Epithelial cell of proximal tubule (primary cell): ENCODE measurements at places on chromosomes 7 and 10.

DNA sequence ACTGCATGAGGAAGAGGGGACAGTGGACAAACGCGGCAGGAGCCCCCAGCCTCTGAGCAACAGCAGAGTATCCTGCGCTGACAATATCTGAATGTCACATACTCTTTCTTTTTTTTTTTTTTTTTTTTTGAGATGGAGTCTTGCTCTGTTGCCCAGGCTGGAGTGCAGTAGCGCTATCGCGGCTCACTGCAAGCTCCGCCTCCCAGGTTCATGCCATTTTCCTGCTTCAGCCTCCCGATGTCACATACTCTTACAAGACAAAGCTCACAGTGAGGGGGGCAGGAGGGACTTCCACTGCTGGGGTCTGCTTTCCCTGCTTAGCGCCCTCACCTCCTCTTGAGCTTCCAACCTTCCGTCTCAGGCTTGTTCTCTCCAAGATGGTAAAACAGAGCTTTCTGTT lies 51.2 kb upstream of the TNS3 start:
- no peak for DNase-seq

DNA sequence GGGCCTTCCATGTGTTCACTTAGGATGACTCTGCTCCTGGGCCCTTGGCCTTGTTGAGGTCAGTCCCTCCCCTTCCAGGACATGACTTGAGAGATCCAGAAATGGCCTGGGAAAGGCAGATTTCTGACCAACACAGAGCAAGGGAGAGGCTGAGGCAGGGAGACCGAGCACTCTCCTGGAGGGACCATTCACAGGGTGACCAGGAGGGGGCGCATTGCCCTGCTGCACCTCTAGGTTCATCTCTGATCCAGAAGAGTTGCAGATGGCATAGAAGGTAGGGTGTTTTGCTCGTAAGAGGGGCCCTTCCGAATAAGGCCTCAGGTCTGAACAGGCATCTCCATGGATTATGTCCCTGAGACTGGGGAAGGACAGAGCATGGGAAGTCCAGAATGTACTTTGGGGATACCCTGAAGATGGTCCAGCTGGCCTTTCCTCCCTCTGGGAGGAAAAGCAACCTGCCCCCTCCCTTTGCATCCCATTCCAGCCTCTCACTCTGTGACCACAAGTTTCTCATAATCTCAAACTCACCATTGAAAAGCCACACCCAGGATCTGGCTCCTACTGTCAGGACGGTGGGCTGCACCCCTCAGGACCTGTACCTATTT lies 6.6 kb downstream of the DMBT1 start:
- DNase-seq: no peak

DNA sequence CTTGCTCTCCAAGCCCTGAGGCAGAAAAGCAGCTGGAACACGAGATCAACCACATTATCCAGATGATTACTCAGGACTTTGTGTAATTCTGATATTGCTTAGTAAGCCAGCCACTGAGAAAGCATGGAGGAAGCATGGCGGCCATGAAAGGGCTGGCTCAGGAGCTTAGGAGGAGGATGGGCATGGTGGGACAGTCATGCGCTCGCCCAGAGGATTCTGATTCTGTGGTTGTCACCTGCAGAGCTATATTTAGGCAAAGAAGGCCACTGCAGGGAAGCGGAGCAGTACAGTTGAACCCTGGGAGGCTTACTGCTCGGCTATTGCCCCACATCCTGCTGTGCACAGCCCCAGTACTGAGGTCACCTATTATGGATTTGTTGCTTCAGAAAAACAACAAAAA lies 128.8 kb upstream of the DNAJB12 start:
- no peak for DNase-seq

DNA sequence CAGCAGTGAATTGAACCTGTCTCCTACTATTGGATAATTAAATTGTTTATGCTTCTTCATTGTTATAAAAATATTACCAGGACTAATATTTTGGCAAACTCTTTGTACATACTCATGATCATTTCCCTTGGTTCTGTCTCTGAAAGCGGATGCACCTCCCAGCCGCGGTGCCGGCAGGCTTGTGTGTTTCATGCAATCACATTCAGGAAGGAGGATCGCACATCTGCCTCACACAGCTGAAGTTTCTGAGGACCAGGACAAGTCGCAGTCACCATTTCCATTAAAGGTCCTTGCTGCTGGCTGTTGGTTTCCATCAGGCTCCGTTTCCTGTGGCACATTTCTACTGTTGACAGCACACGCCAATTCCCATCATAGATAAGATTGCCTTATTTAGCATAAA lies 117.8 kb upstream of the SHH start:
- no peak for DNase-seq

GRCh38 chr10:34081948-34082347 lies 733.1 kb downstream of the PARD3 start:
- no peak for DNase-seq
